ENCODE measurements at places on chromosomes 1 and 21.

- DNase-seq: no peak
These were observed 9.8 kb downstream of the ACOT11 start for GRCh38 chr1:54557671-54558355.

- no peak for DNase-seq
These were observed 142.9 kb downstream of the BACH1 start for GRCh38 chr21:29441651-29442050.

- DNase-seq: peak; percentile 25
These were observed 154.4 kb downstream of the ZSCAN20 start for GRCh38 chr1:33626801-33627200.

- no peak for DNase-seq
These were observed 10.1 kb downstream of the HLX start for GRCh38 chr1:220889333-220889732.

DNA sequence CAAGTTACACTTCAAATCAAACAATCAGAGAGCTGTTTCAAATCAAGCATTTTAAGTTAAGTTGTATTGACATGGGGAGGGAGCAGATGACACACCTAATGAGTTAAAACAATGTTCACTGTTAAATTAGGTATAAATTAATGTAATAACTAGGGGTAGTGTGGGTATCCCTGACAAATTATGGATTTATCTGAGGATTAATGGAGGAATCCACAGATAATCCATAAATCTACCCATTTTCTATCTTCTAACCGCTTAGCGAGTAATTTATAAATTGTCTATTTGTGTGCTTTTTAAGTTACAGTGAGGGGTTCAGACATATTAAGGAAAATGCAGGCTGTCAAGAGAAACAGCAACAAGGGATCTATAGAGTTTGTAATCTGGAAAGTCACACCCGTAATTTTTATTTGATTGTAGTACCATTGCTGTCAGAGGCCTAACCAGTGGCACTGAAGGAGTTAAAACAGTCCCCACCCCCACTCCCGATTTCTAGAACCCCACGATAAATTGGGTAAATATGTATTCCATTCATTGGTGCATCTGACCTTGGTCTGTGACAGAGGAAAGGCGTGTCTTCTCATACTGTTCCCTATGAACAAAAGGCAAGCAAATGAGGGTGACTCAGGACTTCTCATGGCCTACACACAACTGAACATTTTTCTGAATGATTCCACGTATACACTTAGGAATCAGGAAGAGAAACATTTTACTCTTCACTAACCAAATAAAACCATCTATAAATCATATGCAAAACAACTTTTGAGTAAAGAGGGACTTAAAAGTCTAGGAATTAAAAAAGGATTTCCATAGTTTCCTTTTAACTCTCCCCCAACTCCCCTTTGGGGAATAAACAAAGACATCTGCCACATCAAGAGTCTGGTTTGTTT, 7.4 kb downstream of the IRF2BP2 start:
- no peak for DNase-seq

- DNase-seq: no peak
These were observed 44.7 kb downstream of the KCNC4 start for GRCh38 chr1:110254604-110255391.

- DNase-seq: no peak
These were observed 42.6 kb downstream of the AHDC1 start for GRCh38 chr1:27561124-27561899.

DNA sequence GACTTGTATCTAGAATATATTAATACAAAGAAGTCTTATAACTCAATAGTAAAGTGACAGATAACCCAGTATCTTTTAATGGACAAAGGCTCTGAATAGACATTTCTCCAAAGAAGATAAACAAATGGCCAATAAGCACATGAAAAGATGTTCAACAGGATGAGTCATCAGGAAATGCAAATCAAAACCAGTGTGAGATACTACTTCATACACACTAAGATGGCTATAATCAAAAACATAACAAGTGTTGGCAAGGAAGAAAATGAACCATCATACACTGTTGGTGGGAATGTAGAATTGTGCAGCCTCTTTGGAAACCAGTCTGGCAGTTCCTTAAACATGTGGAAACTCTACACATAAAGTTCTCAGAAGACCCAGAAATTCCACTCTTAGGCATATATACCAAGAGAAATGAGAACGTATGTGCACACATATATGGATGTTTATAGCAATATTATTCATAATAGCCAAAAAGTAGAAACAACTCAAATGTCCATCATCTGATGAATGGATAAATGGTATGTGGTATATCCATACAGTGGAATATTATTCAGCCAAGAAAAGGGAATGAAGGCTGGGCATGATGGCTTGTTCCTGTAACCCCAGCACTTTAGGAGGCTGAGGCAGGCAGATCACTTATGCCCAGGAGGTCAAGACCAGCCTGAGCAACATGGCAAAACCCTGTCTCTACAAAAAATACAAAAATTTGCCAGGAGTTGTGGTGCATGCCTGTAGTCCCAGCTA, 9.9 kb upstream of the MPL start:
- DNase-seq: no peak

DNA sequence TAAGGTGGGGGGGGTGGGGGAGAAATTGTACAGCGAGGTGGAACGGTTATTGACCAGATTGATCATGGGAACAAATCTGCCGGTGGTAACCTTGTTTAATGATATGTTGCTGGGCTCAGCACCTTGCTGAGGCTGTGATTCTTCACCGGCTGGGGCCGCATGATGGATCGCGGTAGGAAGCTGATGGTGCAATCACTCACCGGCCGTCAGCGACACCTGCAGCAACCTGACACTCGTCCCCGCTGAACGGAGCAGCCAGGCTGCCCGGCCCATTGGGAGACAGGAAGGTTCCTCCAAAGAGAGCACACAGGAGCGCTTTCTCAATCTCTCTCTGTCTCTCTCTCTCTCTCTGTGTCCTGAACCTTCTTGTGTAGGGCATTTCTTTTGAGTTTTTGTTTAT, 128.5 kb upstream of the RRP15 start:
- DNase-seq: no peak

- DNase-seq: no peak
These were observed 52.6 kb upstream of the ZSWIM5 start for GRCh38 chr1:45259053-45259452.

DNA sequence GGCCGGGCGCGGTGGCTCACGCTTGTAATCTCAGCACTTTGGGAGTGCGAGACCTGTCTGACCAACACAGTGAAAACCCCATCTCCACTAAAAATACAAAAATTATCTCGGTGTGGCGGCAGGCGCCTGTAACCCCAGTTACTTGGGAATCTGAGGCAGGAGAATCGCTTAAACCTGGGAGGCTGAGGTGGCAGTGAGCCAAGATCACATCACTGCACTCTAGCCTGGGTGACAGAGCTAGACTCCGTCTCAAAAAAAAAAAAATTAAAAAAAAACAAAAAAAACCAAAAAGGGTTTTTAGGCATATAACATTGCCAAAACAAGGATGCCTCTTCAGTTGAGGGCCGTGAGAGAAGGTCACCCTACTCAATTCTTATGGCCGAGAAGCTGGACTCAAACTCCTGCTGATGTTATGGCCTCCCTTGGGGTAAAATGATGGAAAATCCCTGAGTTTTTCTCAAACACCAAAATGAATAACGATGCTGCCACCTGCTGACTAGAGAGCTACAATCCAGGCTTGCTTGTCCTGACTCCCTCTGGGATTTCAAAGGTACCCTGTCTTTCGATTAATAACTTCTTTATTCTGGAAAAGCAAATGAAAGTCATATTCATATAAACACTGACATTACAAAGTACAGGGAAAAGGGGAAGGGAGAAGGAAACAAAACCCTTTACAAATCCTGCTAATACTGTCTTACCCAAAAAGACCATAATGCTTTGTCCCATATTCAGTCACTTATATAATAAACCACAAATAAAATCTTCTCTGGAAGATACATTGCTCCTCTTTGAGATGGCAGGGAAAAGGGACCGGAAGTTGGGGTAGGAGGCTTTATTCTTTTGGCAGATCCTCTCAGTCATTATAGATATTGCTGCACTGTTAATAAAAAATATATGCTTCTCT, 10.7 kb downstream of the RAB42 start:
- no peak for DNase-seq

DNA sequence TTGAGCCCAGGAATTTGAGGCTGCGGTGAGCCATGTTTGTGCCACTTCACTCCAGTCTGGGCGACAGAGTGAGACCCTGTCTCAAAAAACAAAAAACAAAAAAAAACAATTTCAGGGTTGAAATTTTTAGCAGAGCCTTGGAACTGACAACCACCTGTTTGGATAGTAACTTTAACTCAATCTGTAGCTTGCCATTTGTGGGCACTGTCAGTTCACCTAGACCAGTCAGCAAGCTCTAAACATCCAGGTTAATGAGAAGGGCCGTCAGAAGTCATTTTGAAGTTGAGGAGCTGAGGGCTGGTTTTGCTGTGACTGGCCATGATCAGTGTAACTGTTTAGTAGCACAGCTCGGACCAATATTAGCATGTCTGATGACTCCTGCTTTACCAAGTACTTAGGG, 8.4 kb downstream of the TRAPPC10 start:
- no peak for DNase-seq

- no peak for DNase-seq
These were observed 60.5 kb downstream of the LDLRAD2 start for GRCh38 chr1:21872445-21873079.

- no peak for DNase-seq
These were observed 48.0 kb downstream of the TBCE start for GRCh38 chr1:235415008-235415904.

DNA sequence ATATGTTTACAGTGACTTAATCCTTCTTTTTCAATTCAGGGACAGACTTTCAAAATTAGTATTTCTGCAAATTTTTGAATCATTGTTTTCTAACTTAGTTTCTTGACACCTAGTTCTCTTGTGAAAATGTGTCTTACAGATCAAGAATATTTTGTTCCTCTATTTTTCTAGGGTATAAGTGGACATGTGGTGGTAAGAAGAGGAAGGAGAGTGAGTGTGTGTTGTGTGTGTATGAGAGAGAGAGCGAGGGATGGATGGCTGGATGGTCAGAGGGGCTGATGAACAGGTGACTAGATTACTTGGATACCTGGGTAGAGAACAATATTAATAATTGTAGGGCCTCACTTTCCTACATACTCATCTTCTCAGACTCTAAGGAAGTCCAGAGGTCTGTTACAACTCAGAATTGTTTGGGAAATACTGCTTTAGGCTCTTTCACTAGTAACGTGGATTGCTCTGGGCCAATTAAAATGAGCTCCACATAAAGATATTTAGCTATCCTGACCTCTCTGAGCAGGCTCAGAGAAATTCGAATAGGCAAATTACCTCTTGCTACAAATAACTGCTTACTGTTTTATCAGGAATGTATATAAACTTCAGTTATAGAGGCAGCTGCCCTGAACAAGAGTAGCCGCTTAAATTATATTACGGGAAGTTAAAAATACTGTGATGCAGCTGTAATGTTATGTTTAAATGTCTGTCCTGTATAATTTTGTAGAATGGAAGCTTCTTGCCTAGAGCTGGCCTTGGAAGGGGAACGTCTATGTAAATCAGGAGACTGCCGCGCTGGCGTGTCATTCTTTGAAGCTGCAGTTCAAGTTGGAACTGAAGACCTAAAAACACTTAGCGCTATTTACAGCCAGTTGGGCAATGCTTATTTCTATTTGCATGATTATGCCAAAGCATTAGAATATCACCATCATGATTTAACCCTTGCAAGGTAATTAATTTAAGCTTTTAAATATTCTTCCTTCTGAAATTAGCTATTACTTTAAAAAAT, 19.7 kb downstream of the GPSM2 start:
- no peak for DNase-seq

- DNase-seq: no peak
These were observed 21.8 kb downstream of the MIS18A start for GRCh38 chr21:32256873-32257620.

DNA sequence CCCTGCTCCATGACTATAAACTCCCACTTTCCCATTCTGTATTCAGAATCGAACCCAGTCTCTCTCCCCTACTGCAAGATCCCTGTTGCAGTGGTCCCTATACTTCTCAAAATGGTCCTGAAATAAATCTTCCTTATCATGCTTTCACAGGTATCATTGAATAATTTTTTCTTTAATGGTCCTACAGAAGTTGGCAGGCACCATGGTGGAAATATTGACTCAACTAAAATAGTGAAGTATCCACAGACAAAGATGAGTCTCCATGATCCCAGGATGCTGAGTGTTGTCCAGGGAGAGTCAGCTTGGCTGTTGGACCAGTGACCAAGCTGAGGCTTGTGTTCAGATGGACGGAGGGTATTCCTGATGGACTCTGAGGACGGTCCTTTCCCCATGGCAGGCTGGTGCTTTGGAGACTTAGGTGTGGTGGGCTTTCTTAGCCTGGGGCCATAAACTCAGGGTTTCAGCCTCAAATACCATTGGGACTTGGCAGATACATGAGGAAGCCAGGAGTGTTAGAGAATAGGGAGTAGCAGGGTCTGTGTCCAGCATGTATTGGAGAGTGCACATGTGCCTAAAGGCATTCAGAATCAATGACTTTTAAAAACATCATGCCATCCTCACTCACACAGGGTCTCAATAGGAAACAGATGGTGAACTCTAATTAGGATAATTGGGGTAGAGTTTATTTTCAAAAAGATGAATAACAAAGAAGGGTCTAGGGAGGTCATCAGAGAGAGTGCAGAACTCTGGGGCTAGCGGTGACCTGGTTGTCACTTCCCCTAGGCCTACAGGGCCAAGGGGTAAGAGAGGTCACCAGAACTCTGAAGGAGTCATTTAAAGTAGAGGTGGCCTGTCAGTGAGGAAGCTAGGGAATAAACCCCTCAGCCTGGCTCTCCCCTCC, 19.8 kb downstream of the TINAGL1 start:
- DNase-seq: peak; percentile 27

- no peak for DNase-seq
These were observed 396 bp downstream of the ATP5PB start for GRCh38 chr1:111449703-111450017.

GRCh38 chr1:47785561-47786271, 211.5 kb downstream of the TRABD2B start:
- no peak for DNase-seq

DNA sequence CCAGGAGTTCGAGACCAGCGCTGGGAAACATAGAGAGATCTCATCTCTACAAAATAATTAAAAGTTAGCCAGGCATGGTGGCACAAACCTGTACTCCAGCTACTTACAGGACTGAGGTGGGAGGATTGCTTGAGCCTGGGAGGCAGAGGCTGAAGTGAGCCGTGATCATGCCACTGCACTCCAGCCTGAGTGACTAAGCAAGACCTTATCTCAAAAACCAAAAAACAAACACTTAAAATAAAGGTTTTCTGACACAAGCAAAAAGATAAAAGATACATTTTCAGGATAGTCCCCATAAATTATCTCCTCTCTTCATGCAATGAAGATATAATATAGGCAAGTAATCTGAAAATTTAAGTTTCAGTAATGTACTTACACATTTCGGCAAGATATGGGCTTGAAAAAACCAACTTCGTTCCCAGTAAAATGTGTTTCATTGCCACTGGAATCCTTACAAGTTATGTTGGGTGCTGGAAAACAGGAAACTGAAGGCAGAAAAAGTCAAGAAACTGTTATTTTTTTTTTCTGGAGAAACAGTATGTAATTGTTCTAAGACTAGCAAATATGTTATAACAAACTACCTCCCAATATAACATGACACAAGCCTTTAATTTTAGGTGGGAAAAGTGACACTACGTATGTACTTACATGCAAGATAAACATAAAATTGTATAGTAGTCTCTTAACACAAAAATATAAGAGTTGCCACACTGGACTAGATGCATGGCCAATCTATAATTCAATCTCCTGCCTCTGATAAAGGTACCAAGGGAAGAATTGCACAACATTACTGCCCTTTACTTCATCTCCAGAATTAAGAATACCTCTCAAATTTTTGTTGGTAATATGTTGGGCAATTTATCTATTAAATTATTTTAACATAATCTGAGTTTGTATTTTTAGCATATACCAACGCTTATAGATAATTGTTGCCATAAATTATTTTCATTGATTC, 15.7 kb downstream of the TM2D1 start:
- no peak for DNase-seq

- DNase-seq: no peak
These were observed at the start of gene LAPTM5 for GRCh38 chr1:30757352-30758120. Gene LAPTM5 (minus strand): TSS chr1:30757774. CDS start chr1:30757745, 29 bp downstream.

Data from type B pancreatic cell (in vitro differentiated cells).